Aorta (tissue), 5 donors: ENCODE measurements at places on chromosomes 4 and X. TPM values are rescaled to one million over a fixed set of nuclear protein-coding genes. Genes with fewer than 3 reads are reported as not detected.
A peak's percentile ranks its signal among the peaks of the same experiment; 100 is the strongest.

The HSD17B13 gene
- 1.1 TPM for total RNA-seq

The RENBP gene
- total RNA-seq = 20.9 TPM

The SLC39A8 gene
- 16.5 TPM for total RNA-seq

The NPY2R gene
- total RNA-seq = 0.13 TPM

The MMRN1 gene
- total RNA-seq = 24.5 TPM

DNA sequence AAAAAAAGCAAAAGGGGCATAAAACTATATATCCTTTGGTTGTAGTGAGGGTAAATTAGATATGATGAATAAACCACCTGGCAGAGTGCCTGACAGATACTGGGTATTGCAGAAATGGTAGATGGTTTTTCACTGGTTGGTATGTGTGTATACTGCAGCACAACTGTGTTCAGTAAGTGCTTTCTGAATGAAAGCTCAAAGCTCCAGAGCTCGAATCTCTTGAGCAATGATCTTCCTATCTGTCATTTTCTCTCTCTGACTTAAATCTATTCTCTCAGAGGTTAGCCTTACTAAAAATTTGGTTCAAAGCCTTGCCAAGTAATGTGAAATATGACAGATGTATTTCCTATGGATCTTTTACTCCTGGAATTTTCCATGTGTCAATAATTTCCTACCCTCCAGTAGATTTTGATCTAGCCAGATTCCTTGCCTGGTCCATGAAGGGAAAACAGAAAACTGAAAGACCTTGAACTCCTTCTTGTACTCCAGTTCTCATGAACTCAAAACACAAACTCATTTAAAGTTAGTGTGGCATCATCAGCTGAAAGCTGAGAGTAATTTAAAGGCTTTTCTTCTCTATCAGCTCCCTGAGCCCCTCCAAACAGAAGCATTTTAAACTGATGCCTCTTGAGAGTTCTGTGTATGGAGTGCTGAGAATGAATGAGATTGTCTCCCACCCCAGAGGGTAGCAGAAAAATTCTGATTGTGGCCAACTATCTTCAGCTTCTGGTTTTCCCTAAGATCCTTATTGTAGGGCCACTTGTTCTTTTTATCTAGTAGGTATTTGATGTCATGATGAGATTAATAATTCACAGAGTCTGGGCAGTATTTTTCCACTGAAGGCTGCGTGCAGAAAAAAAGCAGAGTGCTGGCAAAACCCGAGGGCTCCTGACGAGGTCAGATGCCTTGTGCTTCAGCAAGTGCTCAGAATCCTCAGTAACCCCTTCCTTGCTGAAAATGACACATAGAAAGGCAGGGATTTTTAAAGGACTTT is 363.4 kb upstream of the BOD1L1 start:
- H3K36me3 ChIP-seq = no peaks in the 10 kb centered on the region
- no peaks in the 10 kb centered on the region for H3K27me3 ChIP-seq
- H3K4me3 ChIP-seq = no peak overlapping the region
- DNase-seq = no peak

DNA sequence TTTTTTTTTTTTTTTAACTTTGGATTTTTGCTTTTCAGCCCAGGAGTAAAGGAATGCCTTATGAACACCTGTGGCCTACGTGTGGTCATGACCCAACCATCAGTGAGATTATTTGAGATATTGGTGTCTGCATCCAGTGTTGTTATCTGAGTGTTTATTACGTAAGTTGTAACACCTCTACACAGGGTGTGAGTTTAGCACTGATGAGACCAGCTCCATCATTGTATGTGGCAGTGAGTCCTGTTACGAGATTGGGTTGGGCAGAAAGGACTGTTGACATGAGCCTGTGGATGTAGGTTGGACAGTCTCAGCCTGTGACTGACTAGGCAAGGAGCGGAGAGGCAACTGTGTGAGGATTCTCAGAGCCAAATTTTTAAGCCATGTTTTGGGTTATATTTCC is 179.0 kb downstream of the PTTG2 start:
- no peaks in the 10 kb centered on the region for H3K4me1 ChIP-seq
- H3K27ac ChIP-seq = no peak overlapping the region
- H3K27me3 ChIP-seq = no peaks in the 10 kb centered on the region
- DNase-seq = no peak
- peaks cover 15% of the 10 kb centered on the region for H3K36me3 ChIP-seq

DNA sequence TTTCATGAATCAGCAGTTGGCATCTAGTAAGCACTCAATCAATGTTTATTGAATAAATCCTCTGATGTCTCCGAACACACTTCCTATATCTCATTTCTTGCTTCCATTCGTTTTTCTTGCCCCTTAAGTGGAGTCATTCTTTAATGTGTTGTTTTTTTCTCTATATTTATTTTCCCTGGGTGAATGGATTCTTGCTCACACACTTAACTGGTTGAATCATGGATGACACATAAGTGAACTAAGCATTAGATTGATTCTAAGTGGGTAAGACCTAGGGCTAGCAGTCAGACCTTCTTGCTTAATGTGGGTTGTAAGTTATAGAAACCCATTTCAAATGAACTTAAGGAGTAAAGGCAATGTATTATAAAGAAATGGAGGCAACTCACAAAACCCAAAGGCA is 111.1 kb downstream of the RTL3 start:
- H3K36me3 ChIP-seq = no peaks in the 10 kb centered on the region
- no peaks in the 10 kb centered on the region for H3K4me1 ChIP-seq
- H3K27ac ChIP-seq = no peak overlapping the region
- H3K4me3 ChIP-seq = no peak overlapping the region
- no peak for DNase-seq

- DNase-seq = no peak
- no peak overlapping the region for H3K27ac ChIP-seq
- no peaks in the 10 kb centered on the region for H3K36me3 ChIP-seq
- no peaks in the 10 kb centered on the region for H3K4me1 ChIP-seq
- no peak overlapping the region for H3K4me3 ChIP-seq
- H3K27me3 ChIP-seq = no peaks in the 10 kb centered on the region
Measured at GRCh38 chrX:135382260-135382659, 39.5 kb upstream of the SMIM10L2A start.

DNA sequence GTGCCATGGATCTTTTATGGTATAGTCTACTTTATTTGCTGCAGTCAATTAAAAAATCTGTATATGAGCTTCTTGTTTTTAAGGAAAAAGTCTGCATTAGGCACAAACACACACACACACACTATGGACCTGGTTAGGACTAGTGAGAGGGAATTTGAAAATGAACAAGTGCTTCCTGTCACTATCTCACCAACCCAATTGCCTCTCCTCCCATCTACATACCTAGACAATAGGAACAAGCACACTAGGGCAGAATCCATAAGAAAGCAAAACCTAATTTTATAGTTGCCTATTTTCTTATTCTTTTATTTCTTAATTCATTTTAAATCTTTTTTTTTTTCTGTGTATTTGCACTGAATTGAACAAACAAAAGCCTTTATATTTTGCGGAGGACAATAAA is 22.7 kb downstream of the PALLD start:
- no peaks in the 10 kb centered on the region for H3K4me1 ChIP-seq
- H3K27me3 ChIP-seq = no peaks in the 10 kb centered on the region
- no peak overlapping the region for H3K4me3 ChIP-seq
- no peak for DNase-seq

DNA sequence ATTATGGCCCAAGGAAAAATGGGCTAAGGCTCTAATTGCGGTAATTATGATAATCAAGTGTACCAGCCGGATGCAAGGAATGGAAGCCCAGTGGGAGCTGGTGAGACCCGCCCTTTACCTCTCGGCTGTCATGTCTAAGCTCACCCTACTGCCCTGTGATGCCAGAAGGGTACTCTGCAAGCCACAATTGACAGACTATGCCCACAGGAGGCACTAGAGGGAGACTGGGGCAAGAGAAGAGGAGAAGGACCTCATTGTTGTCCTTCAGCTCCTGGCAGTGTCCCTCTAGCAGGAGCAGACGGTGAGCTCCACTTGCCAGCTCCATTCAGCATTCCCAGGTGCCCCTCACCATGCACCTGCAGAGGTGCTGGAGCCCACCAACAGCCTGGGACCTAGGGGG is 141.8 kb downstream of the SMIM20 start:
- H3K4me3 ChIP-seq = no peak overlapping the region
- H3K36me3 ChIP-seq = no peaks in the 10 kb centered on the region
- no peak overlapping the region for H3K27ac ChIP-seq
- no peaks in the 10 kb centered on the region for H3K27me3 ChIP-seq
- no peak for DNase-seq

GRCh38 chr4:47444031-47444430 is 19.5 kb downstream of the COMMD8 start:
- no peak overlapping the region for H3K27ac ChIP-seq
- no peaks in the 10 kb centered on the region for H3K27me3 ChIP-seq
- no peak overlapping the region for H3K4me3 ChIP-seq
- no peak for DNase-seq
- no peaks in the 10 kb centered on the region for H3K4me1 ChIP-seq

GRCh38 chrX:47311932-47312774 is 58.2 kb upstream of the ZNF157 start:
- no peaks in the 10 kb centered on the region for H3K36me3 ChIP-seq
- H3K4me3 ChIP-seq = no peak overlapping the region
- no peak overlapping the region for H3K27ac ChIP-seq
- H3K4me1 ChIP-seq = no peaks in the 10 kb centered on the region

DNA sequence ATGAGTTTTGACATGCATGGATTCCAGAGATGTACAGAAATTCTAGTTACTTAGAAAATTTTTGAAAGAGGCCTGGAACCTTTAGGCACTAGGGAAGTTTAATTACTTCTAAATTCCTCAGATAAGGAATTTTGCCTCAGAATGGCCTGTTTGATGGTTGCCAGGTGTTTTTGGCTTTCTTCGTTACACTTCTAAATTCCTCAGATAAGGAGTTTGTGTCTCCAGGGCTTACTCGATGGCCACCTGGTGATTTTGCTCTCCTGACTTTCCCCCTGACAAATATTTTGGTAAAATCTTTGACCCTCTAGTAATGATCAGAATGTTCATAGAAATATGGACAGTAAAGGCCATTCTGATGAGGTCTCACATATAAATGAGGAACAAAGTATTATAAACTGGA is 64.3 kb downstream of the BEX3 start:
- peaks cover 1% of the 10 kb centered on the region for H3K4me1 ChIP-seq
- H3K36me3 ChIP-seq = no peaks in the 10 kb centered on the region
- H3K4me3 ChIP-seq = no peak overlapping the region
- no peak for DNase-seq

DNA sequence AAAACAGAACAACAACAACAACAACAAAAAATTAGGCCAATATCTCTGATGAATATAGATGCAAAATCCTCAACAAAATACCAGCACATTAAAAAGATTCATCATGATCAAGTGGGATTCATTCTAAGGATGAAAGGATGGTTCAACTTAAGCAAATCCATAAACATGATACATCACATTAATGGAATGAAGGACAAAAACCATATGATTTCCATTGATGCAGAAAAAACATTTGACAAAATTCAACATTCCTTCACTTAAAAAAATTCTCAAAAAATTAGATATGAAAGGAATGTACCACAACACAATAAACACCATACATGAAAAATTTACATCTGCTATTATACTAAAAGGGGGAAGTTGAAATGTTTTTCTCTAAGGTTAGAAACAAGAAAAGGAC is 103.3 kb downstream of the IL15 start:
- no peak overlapping the region for H3K27ac ChIP-seq
- DNase-seq = no peak
- H3K36me3 ChIP-seq = no peaks in the 10 kb centered on the region
- no peaks in the 10 kb centered on the region for H3K4me1 ChIP-seq
- H3K27me3 ChIP-seq = no peaks in the 10 kb centered on the region
- H3K4me3 ChIP-seq = no peak overlapping the region

DNA sequence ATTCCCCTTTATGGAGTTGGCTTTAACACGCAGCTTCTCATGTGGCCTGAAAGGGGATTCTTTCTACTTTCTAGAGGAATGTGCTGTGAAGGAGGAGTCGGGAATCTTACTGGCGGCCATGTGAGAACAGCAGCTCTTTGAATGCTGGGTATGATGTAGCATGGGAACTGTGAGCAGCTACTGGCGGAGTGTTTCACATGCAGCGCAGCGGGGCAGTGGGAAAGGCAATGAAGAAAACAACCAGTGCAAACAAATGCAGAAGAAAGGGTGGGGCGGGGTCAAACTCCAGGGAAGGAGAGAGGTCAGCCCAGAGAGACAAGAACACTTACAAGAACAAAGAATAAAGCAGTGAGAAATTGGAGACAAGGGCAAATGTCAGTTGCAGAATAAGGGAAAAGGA is 363.8 kb upstream of the FTHL17 start:
- no peaks in the 10 kb centered on the region for H3K27me3 ChIP-seq
- no peak overlapping the region for H3K27ac ChIP-seq
- no peak overlapping the region for H3K4me3 ChIP-seq
- H3K36me3 ChIP-seq = no peaks in the 10 kb centered on the region
- no peak for DNase-seq
- H3K4me1 ChIP-seq = no peaks in the 10 kb centered on the region

DNA sequence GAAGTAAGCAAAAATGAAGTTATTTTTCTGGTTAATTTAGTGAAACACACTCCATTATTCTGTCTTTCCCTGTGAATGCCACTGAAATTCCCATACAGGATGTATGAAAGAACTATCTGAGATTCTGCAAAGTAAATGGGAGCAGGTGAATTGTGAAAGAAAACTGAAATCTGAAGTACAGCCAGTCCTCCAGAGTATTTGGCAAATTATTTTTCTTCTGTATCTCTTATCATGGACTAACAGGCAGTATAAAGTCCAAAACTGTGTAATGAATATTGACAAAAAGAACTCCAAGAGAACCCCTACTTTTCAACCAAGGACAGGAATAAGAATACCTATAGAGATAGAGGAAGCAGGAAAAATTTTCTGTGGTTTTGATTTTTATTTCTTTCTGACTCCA is 40.8 kb upstream of the AR start:
- no peak overlapping the region for H3K4me3 ChIP-seq
- no peak overlapping the region for H3K27ac ChIP-seq
- DNase-seq = no peak
- H3K36me3 ChIP-seq = no peaks in the 10 kb centered on the region
- no peaks in the 10 kb centered on the region for H3K27me3 ChIP-seq

- H3K27me3 ChIP-seq = no peaks in the 10 kb centered on the region
- no peak for DNase-seq
- H3K36me3 ChIP-seq = no peaks in the 10 kb centered on the region
- no peak overlapping the region for H3K4me3 ChIP-seq
- no peak overlapping the region for H3K27ac ChIP-seq
- no peaks in the 10 kb centered on the region for H3K4me1 ChIP-seq
Measured at GRCh38 chrX:125505207-125505606, 185.5 kb downstream of the TEX13C start.

GRCh38 chr4:6942238-6942800 is 32.7 kb downstream of the TBC1D14 start:
- H3K27ac ChIP-seq = no peak overlapping the region
- peaks cover 2% of the 10 kb centered on the region for H3K36me3 ChIP-seq
- DNase-seq = peak; percentile 51
- H3K4me3 ChIP-seq = no peak overlapping the region
